ENCODE measurements at places on chromosomes 4 and X.

- peak; percentile 68 for ATAC-seq
These were observed 18.4 kb upstream of the STK26 start for GRCh38 chrX:132004728-132005127.

GRCh38 chr4:76011700-76012387, 4.5 kb upstream of the CXCL9 start:
- peak; percentile 62 for ATAC-seq

- no peak for ATAC-seq
These were observed 112.5 kb downstream of the CFAP299 start for GRCh38 chr4:80448056-80448455.

- ATAC-seq = peak; percentile 64
These were observed 8.4 kb upstream of the LAMP2 start for GRCh38 chrX:120477453-120477852.

GRCh38 chr4:27366104-27366823, 505.6 kb downstream of the STIM2 start:
- ATAC-seq = no peak

DNA sequence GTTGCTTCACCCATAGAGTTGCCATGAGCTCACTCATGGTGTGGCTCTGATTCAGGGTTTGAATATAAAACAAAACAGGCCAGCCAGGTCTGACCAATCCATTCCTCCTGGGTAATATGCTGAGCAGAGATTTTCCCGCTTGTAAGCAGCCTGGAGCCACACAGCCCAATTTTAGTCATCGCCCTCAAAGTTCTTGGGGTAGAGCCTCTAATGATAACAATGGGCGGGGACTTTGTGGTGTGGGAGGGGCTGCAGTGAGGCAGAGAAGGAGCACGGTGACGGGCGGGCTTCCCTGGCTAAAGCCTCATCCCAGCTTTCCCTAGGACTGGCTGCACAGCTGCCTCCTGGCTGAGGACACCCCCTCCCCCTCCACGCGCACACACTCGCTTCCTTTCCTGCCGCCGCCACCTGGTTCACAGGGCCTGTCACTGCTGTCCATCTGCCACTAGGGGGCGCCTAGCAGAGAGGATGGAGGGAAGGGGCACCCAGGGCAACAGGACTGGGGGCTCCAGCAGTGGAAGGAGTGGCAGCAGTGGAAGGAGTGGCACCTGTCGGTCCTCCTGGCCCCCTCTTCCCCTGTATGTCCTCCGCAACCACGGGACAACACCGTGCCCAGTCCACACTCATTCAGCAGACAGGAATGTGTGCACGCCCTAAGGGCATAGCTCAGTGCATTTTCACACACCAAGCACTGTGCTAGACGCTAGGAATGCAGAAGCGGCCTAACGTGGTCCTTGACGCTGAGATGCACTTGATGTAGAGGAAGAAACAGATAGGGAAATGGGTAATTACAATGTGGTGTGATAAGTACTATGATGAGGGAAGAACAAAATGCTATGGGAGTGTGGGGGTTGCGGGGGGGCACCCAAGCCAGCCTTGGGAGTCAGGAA, 26.8 kb downstream of the PRPS1 start:
- ATAC-seq = peak; percentile 90

DNA sequence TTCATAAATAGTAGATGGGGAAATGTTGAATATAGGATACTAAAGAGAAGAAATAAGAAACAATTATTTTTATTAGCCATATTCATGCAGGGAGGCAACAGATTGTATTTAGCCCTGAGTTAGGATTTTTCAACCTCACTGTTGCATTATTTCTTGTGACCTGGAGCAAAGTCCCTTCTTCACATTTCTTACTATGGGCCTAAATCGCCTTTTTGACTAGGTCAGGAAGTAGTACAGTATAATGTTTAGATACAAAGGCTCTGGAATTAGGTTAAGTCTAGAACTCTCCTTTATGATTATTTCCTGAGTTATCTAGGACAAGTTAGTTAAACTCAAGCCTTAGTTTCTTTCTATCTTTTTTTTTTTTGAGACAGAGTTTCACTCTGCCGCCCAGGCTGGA, 88.0 kb downstream of the FRYL start:
- no peak for ATAC-seq

DNA sequence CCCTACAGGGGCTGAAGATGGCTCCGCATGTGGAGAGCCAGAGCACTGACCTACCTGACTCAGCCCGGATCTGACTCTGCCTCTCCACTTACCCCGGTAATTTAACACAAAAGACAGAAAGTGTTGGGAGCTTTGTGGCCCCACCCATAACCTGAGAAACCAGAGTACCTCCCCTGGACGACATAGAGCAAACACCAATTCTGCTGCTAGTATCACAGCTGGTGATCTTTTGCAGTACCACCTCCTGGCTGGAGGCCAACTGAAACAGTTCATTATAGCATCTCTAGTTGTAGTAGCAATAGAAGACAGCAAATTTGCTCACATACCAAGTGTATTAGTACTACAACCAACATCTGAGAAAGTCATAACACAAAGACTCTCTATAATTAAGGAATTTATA, 443.9 kb downstream of the KLHL4 start:
- no peak for ATAC-seq

GRCh38 chrX:104567506-104567905, 1.5 kb downstream of the IL1RAPL2 start:
- ATAC-seq = no peak

GRCh38 chrX:110509755-110510532, 151.3 kb downstream of the RTL9 start:
- no peak for ATAC-seq
